ENCODE measurements at places on chromosomes 1 and 21. TPM values are rescaled to one million over a fixed set of nuclear protein-coding genes. Genes with fewer than 3 reads are reported as not detected.
A peak's percentile ranks its signal among the peaks of the same experiment; 100 is the strongest.

GRCh38 chr1:85317560-85317959 lies 41.1 kb upstream of the BCL10 start:
- no peaks in the 10 kb centered on the region for H3K27me3 ChIP-seq
- no peak overlapping the region for H3K27ac ChIP-seq
- H3K4me1 ChIP-seq: no peaks in the 10 kb centered on the region
- H3K36me3 ChIP-seq: no peaks in the 10 kb centered on the region

DNA sequence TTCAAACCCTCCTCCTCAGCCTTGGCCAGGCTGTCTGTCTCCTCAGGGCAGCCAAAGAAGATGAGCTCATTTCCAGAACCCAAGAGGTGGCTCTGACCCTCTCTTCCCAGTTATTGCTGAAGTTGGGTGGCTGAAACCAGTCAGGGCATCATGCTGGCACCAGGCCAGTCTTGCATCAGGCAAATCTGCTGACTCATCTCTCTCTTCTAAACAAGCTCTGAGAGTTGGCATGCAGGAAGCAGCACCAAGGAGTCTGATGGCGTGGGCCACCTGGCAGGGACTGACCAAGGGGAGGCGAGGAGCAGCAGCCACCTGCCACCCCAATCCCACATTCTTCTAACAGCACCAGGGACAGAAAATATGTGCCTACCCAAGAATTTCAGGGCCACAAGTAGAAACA lies 104.8 kb upstream of the ATP1A1 start:
- peaks cover 66% of the 10 kb centered on the region for H3K4me1 ChIP-seq
- H3K4me3 ChIP-seq: no peak overlapping the region
- H3K27me3 ChIP-seq: no peaks in the 10 kb centered on the region
- H3K36me3 ChIP-seq: no peaks in the 10 kb centered on the region
- DNase-seq: no peak

Gene HEYL
- total RNA-seq: 0.59 TPM

- no peak for DNase-seq
- H3K4me1 ChIP-seq: no peaks in the 10 kb centered on the region
- H3K27ac ChIP-seq: no peak overlapping the region
- H3K27me3 ChIP-seq: no peaks in the 10 kb centered on the region
- H3K36me3 ChIP-seq: no peaks in the 10 kb centered on the region
These were observed 81.3 kb upstream of the DUSP10 start for GRCh38 chr1:221823149-221823548.

- no peak overlapping the region for H3K27ac ChIP-seq
- no peaks in the 10 kb centered on the region for H3K27me3 ChIP-seq
- DNase-seq: no peak
- H3K4me1 ChIP-seq: peaks cover 3% of the 10 kb centered on the region
- no peak overlapping the region for H3K4me3 ChIP-seq
These were observed 28.6 kb upstream of the PARP1 start for GRCh38 chr1:226436472-226436854.

DNA sequence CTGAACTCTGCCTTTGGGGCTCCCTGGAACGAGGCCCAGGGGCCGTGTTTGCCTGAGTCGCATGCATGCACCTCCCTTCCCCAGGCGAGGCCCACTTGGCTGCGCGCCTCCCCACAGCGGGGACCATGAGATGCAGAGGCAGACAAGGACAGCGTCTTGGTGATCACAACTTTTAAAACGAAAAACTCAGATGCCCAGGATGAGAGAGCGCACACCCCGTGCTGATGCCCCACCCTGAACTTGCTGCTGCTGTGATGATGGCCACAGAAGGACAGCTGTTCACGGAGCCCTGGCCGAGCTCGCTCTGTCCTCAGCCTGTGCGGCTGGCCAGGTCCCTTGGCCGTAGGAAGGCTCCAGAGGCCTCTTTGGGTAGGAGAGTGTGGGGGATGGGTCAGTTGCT lies 11.4 kb upstream of the PRMT2 start:
- no peak overlapping the region for H3K27ac ChIP-seq
- no peak for DNase-seq
- no peaks in the 10 kb centered on the region for H3K4me1 ChIP-seq
- no peak overlapping the region for H3K4me3 ChIP-seq
- H3K36me3 ChIP-seq: no peaks in the 10 kb centered on the region
- H3K27me3 ChIP-seq: peaks cover 20% of the 10 kb centered on the region

Gene AADACL4
- total RNA-seq: not detected

DNA sequence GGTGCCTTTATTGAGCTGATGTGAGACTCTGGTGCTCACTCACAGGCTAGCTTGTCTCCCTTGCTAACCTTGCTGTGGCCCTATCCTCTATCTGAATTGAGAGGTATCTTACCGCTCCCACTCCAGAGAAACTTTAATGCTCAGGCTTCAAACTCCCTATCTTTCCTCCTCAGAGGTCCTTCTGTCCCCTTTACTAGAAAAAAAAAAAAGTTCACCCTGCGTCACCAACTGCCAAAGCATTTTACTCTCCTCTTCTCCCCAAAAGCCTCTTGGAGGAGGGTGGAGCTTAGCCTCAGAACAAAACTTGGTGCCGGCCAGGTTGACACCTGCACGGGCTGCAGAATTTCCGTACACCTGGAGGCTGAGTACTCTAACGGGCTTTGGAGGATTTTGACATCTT lies 55.1 kb downstream of the ATP2B4 start:
- peaks cover 39% of the 10 kb centered on the region for H3K36me3 ChIP-seq
- no peak for DNase-seq

GRCh38 chr21:31880816-31881215 lies 8.0 kb downstream of the HUNK start:
- H3K27ac ChIP-seq: no peak overlapping the region
- H3K4me3 ChIP-seq: no peak overlapping the region
- peaks cover 19% of the 10 kb centered on the region for H3K4me1 ChIP-seq
- H3K27me3 ChIP-seq: no peaks in the 10 kb centered on the region

Gene AGT
- total RNA-seq: 0.40 TPM

- no peaks in the 10 kb centered on the region for H3K27me3 ChIP-seq
- H3K36me3 ChIP-seq: no peaks in the 10 kb centered on the region
- no peak overlapping the region for H3K27ac ChIP-seq
- no peak for DNase-seq
These were observed 120.6 kb downstream of the ADGRL2 start for GRCh38 chr1:81921344-81921743.

Gene DRAXIN
- total RNA-seq: not detected

- peak overlapping the region; percentile 33 for H3K4me3 ChIP-seq
- no peak for DNase-seq
- peaks cover 19% of the 10 kb centered on the region for H3K4me1 ChIP-seq
- H3K27ac ChIP-seq: peak overlapping the region; percentile 63
- no peaks in the 10 kb centered on the region for H3K27me3 ChIP-seq
These were observed 41.4 kb downstream of the RNF115 start for GRCh38 chr1:145782272-145783099.

Gene NBPF12
- 12.2 TPM for total RNA-seq

Gene TPTE
- total RNA-seq: not detected

DNA sequence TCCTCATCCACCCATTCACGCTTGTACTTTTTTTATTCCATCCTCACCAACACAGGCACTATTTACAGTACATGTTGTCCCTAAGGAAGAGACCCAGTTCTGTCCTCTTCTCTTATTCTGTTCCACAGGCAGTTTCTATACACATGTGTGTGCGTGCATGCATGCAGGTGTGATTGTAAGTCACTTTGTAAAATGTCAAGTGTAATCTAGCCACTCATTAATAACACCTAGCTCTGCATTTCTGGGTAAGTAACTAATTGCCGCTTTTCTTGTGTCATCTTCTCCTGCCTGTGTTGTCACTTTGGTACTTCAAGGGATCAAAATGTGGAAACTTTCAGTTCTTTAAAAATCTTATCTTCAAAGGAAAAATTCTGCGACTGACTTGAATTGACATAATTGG lies 377.2 kb downstream of the SEC16B start:
- no peaks in the 10 kb centered on the region for H3K36me3 ChIP-seq
- H3K4me1 ChIP-seq: no peaks in the 10 kb centered on the region
- no peak for DNase-seq
- no peak overlapping the region for H3K27ac ChIP-seq
- no peak overlapping the region for H3K4me3 ChIP-seq
- no peaks in the 10 kb centered on the region for H3K27me3 ChIP-seq

DNA sequence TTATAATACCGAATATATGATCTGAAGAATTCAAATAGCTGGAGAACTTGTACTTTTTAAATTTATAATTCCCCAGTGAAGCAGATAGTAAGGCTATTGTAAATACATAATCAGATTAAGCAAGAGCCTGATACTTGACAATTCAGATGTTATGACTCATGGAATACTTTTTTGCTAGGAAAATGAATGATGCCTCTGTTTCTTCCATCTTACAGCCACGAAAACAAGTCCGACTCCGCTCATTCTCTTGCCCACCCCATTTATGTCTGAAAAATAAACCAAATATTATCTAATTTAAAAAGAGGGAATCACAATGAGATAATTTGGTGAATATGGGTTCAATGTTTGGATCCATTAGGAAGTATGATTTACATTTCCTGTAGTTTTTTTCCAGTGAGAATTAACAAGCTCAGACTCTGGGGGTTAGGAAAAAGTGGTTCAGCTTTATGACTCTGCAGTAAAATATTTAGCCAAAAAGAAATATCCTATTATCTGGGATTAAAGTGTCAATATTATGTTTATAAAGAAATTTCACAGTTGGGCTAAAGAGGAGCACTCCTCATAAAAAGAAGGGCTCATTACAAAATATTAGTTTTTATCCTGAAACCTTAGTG lies 50.4 kb upstream of the DAB1 start:
- H3K4me1 ChIP-seq: no peaks in the 10 kb centered on the region
- no peaks in the 10 kb centered on the region for H3K27me3 ChIP-seq
- DNase-seq: no peak
- no peak overlapping the region for H3K4me3 ChIP-seq

DNA sequence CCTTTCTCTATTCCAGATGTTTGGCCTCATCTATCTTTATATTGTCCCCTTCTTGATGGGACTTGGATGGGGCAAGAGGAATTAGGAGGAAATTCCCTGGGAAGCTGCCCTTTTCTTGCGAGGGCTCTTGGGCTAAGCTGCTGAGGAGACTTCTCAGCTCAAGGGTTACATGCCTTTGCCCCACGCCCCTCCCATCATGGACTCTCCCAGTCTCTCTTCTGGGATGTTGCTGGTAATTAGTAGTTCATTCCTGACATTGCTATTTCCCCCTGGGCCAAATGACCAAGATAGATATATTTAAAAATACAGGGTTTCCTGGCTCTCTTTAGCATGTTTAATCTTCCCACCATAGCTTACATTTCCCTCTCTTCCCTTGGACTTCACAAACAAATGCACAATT lies 90.6 kb upstream of the RALGPS2 start:
- no peak for DNase-seq
- H3K36me3 ChIP-seq: no peaks in the 10 kb centered on the region
- H3K4me1 ChIP-seq: no peaks in the 10 kb centered on the region
- no peaks in the 10 kb centered on the region for H3K27me3 ChIP-seq
- no peak overlapping the region for H3K27ac ChIP-seq
- no peak overlapping the region for H3K4me3 ChIP-seq

Gene YIPF1
- 15.8 TPM for total RNA-seq

DNA sequence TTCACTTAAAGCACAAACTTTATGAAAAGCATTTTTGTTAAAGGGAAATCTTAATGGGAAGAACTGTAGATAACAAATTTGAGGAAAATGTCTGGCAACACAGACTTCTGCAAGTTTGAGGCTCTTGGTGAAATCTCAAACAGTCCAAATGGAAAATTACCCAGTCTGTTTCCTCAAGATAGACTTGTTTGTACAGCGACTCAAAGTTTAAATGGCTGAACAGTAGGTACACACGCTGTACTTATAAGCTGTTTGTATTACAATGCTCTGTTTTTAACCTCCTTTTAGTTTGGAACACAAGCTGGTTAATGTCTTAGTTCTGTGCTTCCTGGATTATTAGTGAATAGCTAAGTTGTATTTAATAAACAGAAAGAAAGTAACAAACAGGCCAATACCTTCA lies 217.1 kb downstream of the NFIA start:
- no peaks in the 10 kb centered on the region for H3K36me3 ChIP-seq
- H3K27me3 ChIP-seq: no peaks in the 10 kb centered on the region
- no peak for DNase-seq
- H3K27ac ChIP-seq: peak overlapping the region; percentile 66
- H3K4me1 ChIP-seq: peaks cover 49% of the 10 kb centered on the region

DNA sequence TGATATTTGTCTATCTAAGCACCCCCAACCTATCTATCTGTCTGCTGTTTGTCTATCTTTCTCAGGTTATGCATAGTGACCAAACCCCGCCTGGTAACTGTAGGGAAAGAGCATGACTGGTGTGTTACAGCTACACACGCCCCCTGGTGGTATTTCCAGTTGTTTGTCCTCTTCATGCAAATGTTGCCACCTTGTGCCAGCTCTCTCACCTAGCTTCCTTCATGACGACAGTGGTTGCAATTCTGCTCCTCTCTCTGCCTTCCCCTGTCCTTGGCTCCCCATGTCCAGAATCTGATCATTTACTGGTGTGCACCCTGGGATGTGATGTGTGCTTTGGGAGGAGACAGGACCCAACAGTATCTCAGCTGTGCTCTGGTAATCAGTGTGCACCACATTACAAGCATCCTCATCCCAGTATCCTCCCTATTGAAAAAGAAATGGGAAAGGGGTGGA lies 8.1 kb upstream of the INKA2 start:
- H3K4me1 ChIP-seq: no peaks in the 10 kb centered on the region
- no peak overlapping the region for H3K4me3 ChIP-seq
- no peak for DNase-seq
- no peaks in the 10 kb centered on the region for H3K27me3 ChIP-seq

Gene TMCC2
- total RNA-seq: 0.99 TPM

- H3K4me3 ChIP-seq: no peak overlapping the region
- H3K27me3 ChIP-seq: no peaks in the 10 kb centered on the region
- H3K4me1 ChIP-seq: no peaks in the 10 kb centered on the region
These were observed 1624.0 kb downstream of the AMY1C start for GRCh38 chr1:105373681-105374080.

Gene SLFNL1
- 0.49 TPM for total RNA-seq

DNA sequence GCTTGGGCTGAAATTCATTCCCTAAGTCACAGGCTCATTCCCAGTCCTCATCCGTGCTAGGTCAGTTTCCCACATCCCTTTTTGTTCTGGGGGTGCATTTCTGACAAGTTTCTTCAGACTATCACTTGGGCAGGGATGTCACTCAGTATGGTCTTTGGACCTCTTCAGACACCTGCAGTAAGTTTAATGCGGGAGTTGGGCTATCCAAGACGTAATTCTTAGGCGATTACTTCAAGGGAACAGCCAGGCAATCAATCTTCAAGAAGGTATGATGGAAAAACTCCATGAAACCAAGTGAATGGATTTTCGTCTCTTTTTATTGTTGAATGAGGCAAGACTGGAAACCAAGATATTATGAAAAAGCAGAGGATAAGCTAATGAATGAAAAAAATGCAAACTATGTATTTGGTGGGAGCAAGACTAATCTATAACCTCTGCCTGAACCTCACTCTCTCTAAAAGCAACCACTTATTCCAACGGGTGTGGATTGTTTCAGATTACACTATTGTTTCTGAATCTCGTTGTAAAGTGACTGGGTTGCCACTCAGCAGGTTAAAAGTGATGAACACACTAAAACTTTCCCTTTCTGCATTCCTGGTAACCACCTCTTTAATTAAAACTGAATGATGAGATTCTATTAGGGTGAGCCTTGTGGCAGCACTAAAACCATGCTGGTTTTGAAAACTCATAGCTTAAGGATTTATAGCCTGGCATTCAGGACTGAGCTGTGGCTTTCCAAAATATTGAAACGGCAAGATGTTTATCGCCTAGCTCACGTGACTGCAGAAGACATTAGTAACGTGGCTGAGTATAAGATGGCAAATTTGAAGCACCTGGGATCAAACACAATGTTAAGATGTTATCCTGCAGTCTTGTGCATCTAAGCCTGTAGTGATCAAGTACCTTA lies 1.1 kb downstream of the RASAL2 start:
- H3K27ac ChIP-seq: peak overlapping the region; percentile 94
- peaks cover 69% of the 10 kb centered on the region for H3K4me1 ChIP-seq
- H3K4me3 ChIP-seq: peak overlapping the region; percentile 88
- no peaks in the 10 kb centered on the region for H3K27me3 ChIP-seq

Gene LRRN2
- total RNA-seq: 1.7 TPM
